NCI-H774 (cell line): ENCODE measurements at places on chromosomes 16 and 17.

GRCh38 chr17:48293319-48294019 lies 136.5 kb downstream of the SKAP1 start:
- no peak for DNase-seq

DNA sequence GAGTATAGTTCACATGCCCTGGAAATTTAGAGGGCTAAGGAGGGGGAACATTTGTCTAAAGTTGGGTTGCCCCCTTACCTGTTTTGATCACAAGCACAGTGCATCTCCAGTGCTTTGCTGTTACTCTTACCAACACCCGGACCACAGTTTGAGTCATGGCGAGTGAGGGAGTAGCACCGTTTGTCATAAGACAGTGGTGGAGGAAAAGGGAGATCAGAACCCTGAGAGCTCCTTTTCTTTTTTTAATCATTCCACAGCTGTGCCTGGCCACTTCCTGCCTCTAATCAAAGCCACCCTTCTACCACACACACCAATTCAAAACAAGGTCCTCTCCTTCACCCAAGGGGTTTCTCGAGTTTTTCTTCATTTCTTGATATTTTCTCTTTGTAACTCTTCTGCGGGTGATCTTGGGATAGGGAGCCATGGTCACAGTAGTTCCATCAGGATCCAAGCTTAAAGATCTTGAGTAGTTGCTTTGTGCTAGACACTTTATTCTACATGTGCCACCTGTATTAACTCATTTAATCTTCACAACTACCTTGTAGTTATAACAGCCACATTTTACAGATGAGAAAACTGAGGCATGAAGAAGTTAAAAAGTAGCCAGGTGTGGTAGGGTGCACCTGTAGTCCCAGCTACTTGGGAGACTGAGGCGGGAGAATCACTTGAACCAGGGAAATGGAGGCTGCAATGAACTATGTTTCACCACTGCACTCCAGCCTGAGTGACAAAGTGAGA lies 5.0 kb upstream of the MYL4 start:
- DNase-seq = no peak

- no peak for DNase-seq
These were observed 53.3 kb downstream of the HIC1 start for GRCh38 chr17:2108170-2108569.

- DNase-seq = no peak
These were observed 7.7 kb downstream of the CBX4 start for GRCh38 chr17:79831265-79832217.

GRCh38 chr17:79897243-79898063 lies 58.2 kb upstream of the CBX4 start:
- DNase-seq = no peak

- DNase-seq = peak; percentile 73
These were observed 5.6 kb upstream of the NOTUM start for GRCh38 chr17:81966343-81967243.

- DNase-seq = peak; percentile 48
These were observed 59.5 kb upstream of the GSE1 start for GRCh38 chr16:85553436-85554113.

DNA sequence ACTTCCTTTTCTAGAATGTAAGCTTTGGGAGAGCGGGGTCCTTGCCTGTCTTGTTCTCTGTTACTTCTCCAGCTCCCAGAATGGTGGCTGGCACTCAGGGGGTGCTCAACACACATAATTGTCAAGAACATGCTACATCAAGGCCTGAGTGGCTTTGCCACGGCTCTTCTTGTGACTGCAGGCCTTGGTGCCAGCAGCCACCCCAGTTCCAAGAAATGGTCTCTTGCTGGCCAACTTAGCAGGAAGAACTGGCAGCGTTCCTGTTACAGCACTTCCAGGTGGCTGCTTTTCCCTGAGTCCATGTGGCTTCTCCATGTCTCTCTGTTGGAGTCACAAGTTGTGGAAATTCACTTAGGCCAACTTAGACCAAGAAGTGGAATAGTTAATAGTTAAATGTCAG lies 36.1 kb downstream of the PRKCB start:
- DNase-seq = no peak

GRCh38 chr17:37300683-37301082 lies 75.1 kb upstream of the C17orf78 start:
- DNase-seq = no peak

- peak; percentile 20 for DNase-seq
These were observed 572 bp downstream of the FAM171A2 start for GRCh38 chr17:44362949-44363612.

DNA sequence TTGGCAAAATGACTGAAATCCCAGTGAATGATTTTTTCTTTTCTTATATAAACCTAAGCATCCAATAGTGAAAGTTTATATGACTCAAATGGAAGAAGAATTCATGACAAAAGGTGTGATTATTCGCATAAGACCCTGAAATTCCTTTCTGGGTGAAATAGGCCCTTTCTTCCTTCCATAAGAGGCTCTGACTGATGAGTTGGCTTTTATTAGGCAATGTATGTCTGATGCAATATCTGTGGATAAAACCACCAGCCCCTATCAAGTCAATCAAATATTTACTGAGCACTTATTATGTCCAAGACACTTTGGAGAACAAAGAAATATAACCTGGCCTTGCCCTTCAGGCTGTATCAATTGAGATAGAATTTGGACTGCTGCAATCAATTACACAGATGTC lies 316.6 kb downstream of the CDH13 start:
- DNase-seq = no peak

- DNase-seq = no peak
These were observed 12.5 kb downstream of the CASKIN2 start for GRCh38 chr17:75502721-75503329.

GRCh38 chr17:2120586-2121335 lies 65.9 kb downstream of the HIC1 start:
- DNase-seq = no peak

DNA sequence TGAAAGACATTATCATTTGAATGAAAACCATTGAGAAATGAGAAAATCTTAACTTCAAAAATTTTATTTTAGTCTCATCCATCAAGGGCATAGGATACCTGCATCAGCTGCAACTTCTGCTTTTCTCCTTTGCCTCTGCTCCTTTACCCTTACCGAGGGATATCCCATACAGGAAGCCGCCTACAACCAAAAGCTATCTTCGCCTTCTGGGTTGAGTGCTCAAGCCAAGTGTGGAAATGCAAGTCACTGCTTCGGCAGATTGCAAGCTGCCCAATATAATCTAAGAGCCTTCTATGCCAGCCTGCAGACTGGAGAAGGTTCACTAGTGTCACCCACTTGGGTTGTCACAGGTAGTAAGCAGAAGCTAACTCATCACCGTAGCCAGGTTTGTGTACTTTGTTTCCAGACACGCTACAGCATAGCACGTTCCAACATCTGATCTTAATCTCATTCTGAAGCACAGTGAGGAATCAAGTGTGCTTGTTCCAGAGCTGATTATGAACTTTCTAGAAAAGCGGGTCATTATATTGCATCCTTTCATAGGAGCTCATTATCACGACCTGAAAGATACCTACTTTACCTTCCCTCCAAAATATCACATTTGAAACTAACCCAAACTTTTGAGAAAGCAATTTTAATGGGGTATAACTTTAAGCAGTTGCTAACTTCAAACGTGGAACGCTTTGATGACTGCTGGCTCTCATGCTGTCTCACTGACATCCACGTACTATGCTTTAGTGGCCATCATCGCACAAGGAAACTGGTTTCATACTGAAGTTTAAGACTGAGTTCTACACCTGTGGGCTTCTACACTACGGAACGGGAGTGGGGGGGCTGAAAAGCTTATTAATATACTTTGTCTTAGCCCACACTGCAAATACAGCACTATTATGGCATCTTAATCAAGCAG lies 8.0 kb upstream of the UNK start:
- DNase-seq = no peak

DNA sequence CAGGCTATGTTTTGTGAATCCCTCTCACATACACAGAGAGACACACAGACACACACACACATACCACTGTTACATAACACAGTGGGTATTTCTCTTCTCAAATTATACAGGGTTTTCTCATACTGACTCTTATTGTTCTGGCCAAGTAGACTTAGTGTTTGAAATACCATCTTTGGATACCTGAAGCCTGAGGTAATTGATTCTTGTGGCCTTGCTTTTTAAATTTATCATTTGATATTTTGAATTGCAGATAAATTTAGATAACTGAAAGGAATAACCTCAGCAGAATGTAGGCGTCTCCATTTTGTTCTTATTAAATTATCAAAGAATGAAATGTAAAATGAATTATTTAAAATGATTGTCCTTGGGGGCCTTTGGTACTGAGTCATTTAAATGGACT lies 223.8 kb downstream of the LGALS9B start:
- DNase-seq = no peak

- no peak for DNase-seq
These were observed 119.1 kb downstream of the RAB11FIP4 start for GRCh38 chr17:31510308-31511194.

- no peak for DNase-seq
These were observed 70.7 kb downstream of the TEX14 start for GRCh38 chr17:58621174-58621573.

DNA sequence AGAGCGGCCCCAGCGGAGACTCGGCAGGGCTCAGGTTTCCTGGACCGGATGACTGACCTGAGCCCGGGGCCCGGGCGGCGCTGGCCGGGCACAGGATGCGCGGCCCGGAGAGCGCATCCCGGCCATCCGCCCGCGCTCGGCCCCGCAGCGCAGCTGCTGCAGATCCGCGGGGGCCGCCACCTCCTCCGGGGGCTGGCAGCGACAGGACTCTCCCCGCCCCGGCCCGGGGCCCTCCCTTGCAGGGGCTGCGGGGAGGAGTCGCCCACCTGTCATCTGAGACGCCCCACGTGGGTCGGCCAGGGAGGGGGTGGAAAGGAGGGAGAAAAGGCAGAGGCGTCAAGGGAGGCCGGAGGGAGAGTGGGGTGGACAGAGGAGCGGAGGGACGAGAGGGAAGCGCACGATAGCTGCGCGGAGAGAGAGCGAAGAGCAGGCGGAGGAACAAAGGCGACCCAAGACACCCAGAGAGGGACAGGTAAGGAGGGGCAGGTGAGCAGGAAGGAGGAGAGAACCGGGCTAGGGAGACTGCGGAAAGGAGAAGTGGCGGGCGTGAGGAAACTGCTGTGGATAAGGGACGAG lies 471 bp upstream of the PRKAR1A start:
- peak; percentile 87 for DNase-seq

DNA sequence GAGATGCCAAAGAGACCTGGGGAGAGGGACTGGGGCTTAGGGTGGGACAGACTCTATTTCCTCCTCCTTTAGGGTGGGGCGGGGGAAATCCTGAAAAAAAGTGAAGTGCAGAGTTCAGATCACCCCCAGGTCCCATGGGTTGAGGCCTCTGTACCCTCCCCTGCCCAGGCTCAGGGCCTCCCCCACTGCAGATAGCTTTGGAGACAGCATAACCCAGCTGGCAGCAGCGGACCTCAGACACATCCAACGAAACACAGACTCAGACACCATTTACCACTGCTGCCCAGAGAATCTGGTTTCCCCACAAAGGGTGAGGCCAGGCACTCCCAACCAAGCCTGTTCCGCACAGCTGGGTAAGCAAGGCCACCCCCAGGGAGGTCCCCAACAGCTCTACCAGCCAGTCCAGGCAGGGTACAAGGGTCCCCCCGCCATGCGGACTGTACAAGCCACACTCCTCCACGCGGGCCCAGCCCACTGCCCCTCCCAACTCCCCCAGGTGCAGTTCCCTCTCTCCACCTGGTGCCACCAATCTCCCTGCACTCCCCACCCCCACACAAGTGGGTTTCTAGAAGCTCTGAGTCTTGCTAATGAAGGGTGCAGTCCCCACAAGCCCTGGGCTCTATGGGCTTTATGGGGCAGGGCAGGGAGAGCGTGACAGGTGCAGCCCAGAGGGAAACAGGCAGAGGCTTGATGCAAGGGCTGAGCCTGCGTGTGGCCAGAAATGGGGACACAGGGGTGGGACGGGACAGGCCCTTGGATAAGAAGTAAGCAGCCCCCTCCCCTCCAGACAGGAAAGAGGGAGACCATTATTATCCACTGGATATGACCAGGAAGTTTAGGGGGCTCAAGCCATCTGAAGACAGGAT lies 8.9 kb downstream of the RHBDF2 start:
- DNase-seq = no peak

GRCh38 chr16:30747331-30747730 lies 894 bp upstream of the PHKG2 start:
- DNase-seq = no peak

DNA sequence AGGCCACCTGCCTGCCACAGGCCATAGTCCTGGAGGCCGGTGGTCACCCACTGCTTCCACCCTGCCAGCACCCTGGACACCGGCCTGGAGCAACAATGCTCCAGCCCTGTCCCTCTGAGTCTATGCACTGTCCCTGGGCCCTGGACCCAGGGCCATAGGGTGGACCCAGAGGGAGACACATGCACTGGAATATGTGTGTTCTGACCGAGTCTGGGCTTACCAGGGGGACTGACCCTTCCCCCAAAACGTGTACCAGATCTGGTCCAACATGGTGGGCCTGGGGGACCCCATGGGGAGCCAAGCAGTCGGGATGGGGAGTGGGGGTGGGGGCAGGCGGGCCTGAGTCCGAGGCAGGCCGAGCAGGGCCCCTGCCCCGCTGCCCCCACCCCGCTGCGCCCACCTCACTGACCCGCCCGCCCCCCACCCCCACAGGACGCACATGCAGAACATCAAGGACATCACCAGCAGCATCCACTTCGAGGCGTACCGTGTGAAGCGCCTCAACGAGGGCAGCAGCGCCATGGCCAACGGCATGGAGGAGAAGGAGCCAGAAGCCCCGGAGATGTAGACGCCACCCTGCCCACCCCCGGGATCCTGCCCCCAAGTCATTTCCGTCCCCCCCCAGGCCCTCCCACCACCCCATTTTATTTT lies 357.4 kb downstream of the SEC14L1 start:
- no peak for DNase-seq

DNA sequence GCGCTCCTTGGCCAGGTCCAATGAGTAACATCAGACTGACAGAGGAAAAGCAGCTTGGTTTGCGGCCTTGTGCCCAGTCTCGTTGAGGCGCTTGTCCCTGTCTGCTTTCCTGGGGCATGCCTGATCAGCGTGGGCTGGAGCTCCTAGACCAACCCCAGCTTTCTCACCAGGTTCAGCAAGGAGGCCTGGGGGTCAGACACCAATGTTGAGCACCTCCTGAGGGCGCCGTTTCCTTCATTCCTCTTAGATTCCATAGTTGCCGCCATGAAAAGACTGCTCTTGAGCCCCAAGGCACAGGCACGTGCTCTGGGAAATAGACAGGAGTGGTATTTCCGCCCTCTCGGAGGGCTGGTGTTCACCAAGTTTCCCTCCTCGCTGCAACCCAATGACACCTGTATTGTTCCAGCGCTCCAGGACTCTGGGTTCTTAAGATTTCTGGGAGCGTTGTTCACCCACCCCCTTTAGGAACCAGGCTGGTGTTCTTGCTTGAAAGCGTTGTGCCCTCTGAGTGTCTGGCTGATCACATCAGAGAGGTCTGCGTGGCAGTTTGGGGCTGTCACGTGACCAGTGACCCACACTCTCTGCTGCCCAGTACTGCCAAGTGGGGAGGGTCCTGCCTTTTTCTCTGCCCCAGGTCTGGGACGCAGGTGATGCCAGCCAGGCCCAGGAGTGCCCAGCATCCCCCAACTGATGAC lies 18.0 kb downstream of the KCTD2 start:
- DNase-seq = no peak
